Stimulated activated CD4-positive, alpha-beta T cell treated with anti-CD3 and anti-CD28 coated beads, Interleukin-15, amount 100 ng/mL, for 1 hour (primary cell): ENCODE measurements at places on chromosomes 6 and 20.

DNA sequence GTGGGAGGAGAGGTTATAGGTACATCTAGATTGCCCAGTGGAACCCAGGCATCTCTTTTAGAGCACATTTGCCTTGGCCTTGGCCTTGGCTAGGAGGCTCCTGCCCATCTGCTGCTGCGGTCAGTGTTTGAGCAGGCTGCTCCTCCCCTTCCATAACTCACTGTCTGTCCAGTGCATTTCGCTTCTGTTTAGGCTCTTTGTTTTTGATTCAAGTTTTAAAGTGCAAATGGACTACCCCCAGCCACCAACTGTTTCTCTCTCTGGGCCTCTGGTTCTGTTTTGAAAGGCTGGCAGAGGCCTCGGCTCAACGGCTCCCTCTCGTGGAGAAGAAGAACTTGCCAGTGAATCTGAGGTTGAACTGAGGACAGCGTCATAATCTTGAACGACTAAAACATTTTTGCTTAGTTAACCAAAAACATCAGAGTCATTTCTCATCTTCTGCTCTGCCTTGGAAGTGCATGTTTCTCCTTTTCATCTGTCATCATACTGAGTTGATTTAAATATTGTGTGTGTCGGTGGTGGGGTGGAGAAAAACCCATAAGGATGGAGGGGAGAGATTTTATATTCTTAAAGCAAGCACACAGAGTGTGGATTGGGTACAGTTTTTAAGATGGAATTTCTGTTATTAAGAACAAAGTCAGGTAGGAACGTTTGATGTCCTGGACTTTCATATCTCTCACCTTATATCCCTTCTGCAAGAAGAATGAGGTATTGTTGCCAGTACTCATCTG lies 171.4 kb downstream of the DTNBP1 start:
- peak; percentile 46 for DNase-seq

DNA sequence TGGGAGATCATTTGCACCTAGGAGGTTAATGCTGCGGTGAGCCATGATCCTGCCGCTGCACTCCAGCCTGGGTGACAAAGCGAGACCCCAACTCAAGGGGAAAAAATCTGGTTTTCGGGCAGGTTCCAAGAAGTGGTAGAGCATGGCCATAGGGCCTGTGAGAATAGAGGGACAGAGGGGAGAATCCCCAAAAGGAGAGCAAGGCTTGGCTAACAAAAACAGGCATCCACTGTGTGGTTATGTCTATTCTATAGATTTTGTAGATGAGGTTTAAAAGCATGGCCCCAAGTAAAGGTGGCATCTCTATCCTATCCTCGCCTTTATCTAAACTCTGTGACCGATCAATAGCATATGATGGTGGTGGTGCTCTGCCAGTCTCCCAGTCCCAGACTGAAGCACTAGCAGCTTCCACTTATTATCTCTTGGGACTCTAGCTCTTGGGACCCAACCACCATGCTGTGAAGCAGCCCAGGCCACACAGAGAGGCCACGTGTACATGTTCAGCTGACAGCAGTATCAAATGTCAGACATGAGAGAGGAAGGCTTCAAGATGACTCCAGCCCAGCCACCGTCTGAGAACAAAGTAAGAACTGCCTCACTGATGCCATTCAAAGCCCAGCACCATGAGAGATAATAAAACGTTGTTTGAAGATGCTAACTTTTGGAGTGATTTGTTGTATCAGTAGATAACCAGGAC lies 27.7 kb downstream of the EIF2S2 start:
- no peak for DNase-seq

DNA sequence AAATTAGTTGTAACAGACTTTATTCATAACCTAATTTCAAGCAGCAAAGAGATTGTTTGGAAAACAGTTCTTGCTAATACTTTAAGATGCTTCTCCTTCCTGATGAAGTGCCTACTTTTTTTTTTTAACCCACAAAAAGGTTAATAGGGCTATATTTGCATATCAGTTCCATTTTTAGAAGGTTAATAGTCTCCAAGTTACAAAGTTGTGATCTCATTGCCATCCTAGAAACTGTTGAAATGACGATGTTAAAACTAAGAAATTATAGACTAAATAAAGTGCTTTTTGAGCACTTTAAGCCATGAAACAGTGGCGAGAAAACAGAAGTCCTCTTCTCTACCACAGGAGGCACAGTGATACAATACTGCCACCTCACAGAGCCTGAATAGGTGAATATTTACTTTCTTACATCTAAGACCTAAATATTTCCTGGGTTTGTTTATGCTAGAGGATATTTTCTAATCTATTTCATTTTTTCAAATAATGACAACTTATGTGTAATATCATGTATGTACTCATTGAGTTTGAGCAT lies 5.3 kb downstream of the RNF144B start:
- DNase-seq, result no peak

DNA sequence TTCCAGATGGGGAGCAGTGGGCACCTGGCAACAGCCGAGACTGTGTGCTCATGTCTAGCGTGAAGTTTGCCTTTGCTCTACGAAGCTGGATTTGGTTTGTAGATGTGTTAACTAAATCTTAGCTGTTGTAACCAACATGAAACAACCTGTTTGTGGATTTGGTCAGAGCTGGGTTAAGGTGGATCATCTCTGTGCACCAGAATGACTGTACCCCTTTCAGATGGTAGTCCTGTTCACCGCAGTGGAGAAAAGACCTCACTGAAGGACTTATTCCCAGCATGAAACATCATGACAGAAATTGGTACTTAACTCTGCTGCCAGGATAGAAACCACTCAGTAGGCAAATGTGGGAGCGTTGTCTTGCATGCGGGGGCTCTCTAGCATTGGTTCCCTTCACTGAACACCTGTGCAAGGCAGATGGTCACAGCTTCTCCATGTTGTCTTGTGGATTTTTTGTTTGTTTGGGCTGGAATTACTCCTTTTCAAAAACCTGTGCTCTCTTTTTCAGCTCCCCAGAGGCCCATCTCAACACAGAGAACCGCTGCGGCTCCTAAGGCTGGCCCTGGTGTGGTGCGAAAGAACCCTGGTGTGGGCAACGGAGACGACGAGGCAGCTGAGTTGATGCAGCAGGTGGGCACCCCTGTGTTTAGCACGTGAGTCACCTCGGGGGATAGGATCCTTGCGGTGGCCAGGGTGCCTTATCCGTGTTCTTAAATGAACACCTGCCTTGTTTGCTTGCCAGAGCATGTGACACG lies 19.3 kb upstream of the EFCAB8 start:
- DNase-seq, result no peak

DNA sequence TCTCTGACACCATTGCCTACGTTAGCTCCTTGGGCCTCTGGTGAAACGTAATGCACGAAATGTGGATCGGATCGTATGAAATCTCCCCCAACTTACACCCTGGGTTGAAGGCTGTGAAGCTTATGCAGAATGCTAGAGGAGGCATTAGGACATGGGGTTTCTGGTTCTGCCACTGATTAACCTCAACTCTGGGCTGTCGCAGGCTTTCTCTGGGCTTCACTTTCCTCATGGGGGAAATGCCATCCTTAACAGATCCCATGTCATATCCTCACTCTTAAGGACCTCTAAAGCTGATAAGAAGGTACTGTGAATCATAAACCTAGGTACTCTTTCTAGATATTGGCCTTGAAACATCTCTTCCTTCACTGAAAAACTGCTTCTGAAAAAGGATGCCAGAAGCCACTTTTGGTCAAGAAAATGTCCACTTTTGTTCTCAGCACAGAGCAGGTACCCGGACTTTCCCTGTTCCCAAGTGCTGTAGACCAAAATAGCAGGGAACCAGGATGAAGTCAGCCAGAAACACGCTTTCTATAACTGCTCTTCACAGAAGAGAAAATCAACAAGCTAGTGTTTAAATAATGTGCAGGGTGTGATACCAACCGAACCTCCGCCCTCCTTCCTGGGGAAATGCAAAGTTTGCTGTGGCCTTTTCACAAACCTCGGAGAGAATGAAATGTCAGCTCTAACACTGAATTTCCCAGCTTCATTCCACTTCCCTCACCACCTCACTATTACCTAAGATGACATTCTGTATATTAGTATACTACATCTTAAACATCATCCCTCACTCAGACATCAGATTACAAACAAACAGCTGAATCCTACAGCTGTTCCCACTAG lies 118.9 kb downstream of the BACH2 start:
- no peak for DNase-seq

DNA sequence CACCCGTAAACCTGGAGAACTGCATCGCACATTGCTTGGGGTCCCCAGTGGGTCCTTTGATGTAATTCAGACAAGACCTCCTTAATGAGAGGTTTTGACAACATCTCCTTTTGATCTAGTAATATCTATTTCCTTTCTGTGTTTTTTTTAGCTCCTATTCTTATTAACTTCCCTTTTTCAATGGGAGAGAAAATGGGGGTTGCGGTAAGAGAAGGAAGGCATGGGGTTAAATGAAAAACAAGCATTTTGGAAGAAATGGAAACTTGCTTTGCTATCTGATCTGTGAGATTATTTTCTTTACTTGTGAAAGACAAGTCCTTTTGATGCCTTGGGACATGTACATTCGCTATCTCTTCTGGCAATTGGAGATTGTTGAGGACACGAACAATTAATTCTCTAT lies 418.6 kb upstream of the MAN1A1 start:
- DNase-seq, result no peak

GRCh38 chr6:33926451-33926850 lies 122.6 kb upstream of the MLN start:
- no peak for DNase-seq

- no peak for DNase-seq
Observed at GRCh38 chr6:167787896-167788562, 38.7 kb upstream of the AFDN start.

DNA sequence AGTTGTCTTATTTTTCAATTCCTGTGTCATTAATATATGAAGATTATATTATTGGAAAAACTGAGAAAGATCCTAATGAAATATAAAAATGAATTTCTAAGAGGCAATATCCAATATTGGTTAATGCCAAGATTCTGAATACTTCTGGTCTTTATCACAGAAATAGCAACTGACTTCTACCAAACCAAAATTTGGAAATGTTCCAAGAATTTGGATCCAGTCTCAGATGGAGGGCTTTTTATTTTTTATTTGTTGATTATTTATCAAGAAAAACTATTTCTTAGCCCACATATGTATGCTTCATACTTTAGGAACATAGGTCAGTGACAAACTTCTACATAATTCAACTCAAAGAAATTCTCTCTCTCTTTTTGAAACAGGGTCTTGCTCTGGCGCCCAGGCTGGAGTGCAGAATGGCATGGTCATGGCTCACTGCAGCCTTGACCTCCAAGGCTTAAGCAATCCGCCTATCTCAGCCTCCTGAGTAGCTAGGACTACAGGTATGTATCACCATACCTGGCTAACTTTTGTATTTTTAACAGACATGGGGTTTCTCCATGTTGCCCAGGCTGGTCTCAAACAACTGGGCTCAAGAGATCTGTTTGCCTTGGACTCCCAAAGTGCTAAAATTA lies 13.1 kb downstream of the NUP43 start:
- DNase-seq, result no peak

GRCh38 chr6:113112086-113112485 lies 745.1 kb upstream of the MARCKS start:
- DNase-seq, result no peak

- no peak for DNase-seq
Observed at GRCh38 chr6:41640426-41640825, 2.2 kb downstream of the MDFI start.

DNA sequence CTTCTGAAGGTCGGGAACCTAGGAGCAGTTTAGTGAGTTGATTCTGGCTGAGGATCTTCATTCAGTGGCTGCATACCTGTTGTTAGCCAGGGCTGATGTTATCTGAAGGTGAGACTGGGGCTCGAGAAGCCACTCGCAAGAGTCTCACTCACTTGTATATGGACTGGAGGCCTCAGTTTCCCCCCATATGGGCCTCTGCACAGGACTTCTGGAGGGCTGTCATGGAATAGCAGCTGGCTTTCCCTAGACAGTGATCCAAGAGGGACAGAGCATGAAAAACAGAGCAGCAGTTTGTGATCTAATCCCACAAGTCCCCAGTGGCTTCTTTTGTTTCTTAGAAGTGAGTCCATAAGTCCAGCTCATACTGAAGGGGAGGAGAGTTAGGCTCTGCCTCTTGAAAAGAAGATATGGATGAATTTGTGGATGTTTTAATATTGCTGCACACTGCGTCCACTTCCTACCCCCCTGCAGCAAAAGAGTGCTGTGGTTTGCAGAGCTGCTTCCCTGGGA lies 623.4 kb downstream of the CDH26 start:
- DNase-seq, result no peak

GRCh38 chr20:35619196-35620095 lies 3.8 kb downstream of the SPAG4 start:
- peak; percentile 48 for DNase-seq

GRCh38 chr6:107709341-107709740 lies 114.8 kb downstream of the SCML4 start:
- DNase-seq, result no peak

- DNase-seq, result no peak
Observed at GRCh38 chr6:158926414-158926813, 73.6 kb downstream of the RSPH3 start.

GRCh38 chr6:34584694-34585093 lies 28.6 kb upstream of the SPDEF start:
- no peak for DNase-seq

GRCh38 chr20:31821427-31821826 lies 2.3 kb downstream of the MYLK2 start:
- no peak for DNase-seq

DNA sequence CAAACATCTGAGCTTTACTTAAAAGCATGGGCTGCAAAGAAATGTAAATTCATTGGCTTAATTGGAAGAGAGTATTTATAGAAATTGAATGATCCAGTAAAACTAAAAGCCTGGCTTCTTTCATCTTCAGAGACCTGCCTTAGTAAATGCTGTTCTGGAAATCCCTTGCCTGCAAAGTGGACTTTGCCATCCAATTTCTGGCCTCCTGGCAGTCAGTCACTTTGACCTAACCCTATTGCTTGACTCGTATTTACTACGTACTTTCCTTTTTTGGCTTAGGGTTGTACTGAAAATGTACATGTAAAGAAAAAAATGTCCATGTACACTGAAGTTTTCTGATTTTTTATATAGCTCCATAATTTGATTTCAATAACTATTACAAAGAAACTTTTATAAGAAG lies 47.1 kb downstream of the E2F3 start:
- DNase-seq, result no peak

DNA sequence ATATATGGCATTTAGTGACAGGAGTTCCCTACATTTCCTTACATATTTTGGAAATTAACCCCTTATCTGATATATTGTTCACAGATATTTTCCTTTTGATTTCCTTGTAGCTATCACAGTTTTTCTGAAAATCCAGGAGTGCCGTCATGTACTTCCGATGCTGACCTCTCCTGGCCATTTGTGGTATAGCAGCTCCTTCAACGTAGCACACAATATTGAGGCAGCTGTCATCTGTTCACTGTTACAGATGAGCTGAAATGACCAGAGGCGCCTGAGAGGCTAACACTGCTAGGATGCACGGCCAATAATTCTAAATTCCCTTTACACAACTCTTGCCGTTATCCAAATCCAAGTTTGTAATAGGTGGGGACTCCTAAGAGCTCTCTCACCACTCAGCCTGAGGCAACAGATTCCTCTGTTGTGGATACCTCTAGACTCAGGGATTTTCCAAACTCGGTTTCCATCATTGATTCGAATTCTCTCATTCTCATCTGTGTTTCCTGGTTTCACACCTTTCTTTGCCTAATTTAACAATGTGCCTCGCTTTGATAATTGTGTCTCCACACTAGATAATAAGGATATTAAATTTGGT lies 53.0 kb downstream of the MMUT start:
- peak; percentile 32 for DNase-seq
